ENCODE measurements at places on chromosomes 2 and 18. TPM values are rescaled to one million over a fixed set of nuclear protein-coding genes. Genes with fewer than 3 reads are reported as not detected.

DNA sequence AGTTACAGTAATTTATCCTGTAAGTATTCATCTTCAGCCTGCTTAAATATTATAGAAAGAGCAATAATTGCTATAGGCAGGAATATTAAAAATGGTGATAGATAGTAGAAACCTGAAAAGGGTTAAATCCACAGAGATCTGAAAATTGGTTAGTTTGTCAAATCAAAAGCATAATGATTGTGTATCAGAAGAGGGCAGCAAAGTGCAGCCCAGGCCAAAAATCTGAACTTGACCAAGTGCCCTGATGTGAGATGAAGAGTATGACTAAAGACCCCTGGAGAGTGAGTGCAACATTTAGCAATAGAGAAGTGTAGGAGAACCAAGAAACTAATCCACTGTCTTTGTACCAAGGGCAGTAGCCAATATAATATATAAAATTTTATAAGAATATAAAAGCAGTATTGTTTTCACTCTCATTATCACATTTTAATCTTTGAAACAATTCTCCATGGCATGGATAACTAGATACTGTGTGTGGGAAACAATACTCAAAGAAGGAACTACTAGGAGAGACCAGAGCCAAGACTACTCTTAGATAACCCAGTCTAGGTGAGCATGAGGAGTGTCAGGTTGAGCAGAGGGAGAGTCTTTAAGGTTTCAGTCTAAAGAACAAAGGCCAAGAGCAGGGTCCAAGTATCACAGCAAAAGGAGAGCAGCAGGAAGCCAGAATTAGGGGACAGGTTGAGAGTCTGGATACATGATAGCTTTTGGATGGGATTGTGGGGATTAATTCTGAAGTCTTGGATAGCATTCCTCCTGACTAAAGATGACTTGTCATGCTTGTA lies 148.7 kb downstream of the CALCRL start:
- no peak overlapping the region for H3K27ac ChIP-seq
- no peaks in the 10 kb centered on the region for H3K27me3 ChIP-seq
- no peak for DNase-seq
- H3K4me3 ChIP-seq: no peak overlapping the region
- no peaks in the 10 kb centered on the region for H3K36me3 ChIP-seq
- H3K4me1 ChIP-seq: no peaks in the 10 kb centered on the region

GRCh38 chr2:209913786-209914345 lies 88.6 kb upstream of the RPE start:
- no peaks in the 10 kb centered on the region for H3K27me3 ChIP-seq
- DNase-seq: no peak
- H3K27ac ChIP-seq: no peak overlapping the region
- no peaks in the 10 kb centered on the region for H3K36me3 ChIP-seq

GRCh38 chr2:15436195-15436594 lies 124.9 kb downstream of the NBAS start:
- H3K4me1 ChIP-seq: no peaks in the 10 kb centered on the region
- no peak overlapping the region for H3K27ac ChIP-seq
- H3K27me3 ChIP-seq: no peaks in the 10 kb centered on the region
- H3K4me3 ChIP-seq: no peak overlapping the region

DNA sequence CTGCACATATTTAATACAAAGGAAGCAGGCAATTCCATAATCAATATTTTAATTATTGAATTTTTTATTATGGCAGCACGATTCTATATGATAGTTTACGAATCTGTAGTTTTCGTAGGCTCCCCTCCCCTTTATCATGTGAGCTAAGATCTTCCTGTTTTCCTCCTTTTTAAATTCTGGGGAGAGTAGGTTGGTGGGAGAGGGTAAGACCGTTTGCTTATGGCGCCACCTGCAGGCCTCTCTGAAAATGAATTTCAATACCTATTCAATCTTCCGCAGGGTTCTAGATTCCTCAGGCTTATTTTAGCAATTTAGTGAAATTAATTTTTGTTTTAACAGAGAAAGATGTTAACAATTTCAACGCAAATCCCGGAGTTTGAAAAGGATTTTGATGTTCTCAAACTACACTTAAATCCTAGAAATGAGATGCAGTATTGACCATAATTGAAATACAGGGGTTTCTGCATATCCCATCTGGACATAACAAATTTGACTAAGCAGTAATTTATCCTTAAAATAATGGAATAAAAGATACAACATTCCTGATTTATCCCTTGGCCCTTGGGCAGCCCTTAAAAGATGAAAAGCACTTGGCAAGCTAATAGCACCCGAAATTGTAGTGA lies 12.8 kb upstream of the GBX2 start:
- H3K4me1 ChIP-seq: no peaks in the 10 kb centered on the region
- no peaks in the 10 kb centered on the region for H3K36me3 ChIP-seq
- H3K27ac ChIP-seq: no peak overlapping the region
- H3K4me3 ChIP-seq: no peak overlapping the region
- H3K27me3 ChIP-seq: peaks cover 15% of the 10 kb centered on the region

DNA sequence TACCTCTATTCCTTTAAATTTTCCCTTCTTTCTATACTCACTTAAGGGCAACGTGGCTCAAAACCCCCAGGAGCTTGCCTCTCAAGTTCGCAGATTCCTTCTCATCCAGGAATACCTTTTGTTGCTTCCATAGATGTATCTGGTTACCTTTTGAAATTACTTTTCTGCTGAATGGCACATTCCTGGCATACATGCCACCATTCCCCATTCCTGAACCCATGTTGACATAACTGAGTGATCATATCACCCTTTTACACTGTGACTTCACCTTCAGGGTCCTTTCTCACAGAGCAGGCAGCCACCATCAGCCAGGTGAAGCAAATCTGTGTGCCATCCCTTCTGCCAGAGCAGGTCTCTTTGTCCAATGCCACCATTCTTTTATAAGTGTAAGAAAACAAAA lies 615.8 kb downstream of the ARHGAP15 start:
- H3K4me3 ChIP-seq: no peak overlapping the region
- no peaks in the 10 kb centered on the region for H3K36me3 ChIP-seq
- H3K4me1 ChIP-seq: no peaks in the 10 kb centered on the region
- no peak for DNase-seq

GRCh38 chr2:74534411-74534810 lies 4.7 kb downstream of the HTRA2 start:
- peaks cover 15% of the 10 kb centered on the region for H3K4me1 ChIP-seq
- H3K36me3 ChIP-seq: peaks cover 20% of the 10 kb centered on the region
- no peaks in the 10 kb centered on the region for H3K27me3 ChIP-seq
- no peak overlapping the region for H3K4me3 ChIP-seq
- DNase-seq: no peak
- no peak overlapping the region for H3K27ac ChIP-seq

- no peaks in the 10 kb centered on the region for H3K27me3 ChIP-seq
- H3K4me1 ChIP-seq: peaks cover 25% of the 10 kb centered on the region
- peak overlapping the region; percentile 20 for H3K4me3 ChIP-seq
These were observed 54.8 kb upstream of the LPIN2 start for GRCh38 chr18:3067722-3068121.

DNA sequence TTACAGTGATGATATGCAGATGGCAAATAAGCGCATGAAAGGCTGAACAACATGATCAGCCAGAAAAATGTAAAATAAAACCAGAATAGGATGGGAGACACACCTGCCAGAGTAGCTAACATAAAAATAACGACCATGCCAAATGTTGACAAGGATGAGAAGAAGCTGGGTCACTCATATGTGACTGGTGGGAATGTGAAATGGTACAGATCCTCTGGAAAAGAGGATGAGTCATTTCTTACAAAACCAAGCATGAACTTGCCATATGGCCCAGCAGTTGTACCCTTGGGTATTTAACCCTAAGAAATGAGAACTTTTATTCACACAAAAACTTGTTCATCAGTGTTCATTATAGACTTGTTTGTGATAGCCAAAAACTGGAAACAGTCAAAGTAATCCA lies 143.8 kb downstream of the SH3BP4 start:
- no peaks in the 10 kb centered on the region for H3K36me3 ChIP-seq
- DNase-seq: no peak
- H3K27me3 ChIP-seq: no peaks in the 10 kb centered on the region

Gene GPAT2
- 4.0 TPM for total RNA-seq

Gene ALLC
- not detected for total RNA-seq

Gene ANKRD30BL
- not detected for total RNA-seq

Gene SPP2
- total RNA-seq: not detected

Gene REG1B
- total RNA-seq: not detected

Gene CD226
- 87.7 TPM for total RNA-seq

Gene FN1
- total RNA-seq: 0.13 TPM

Measured in naive thymus-derived CD4-positive, alpha-beta T cell (primary cell).